ENCODE measurements at places on chromosomes 3 and 15. TPM values are rescaled to one million over a fixed set of nuclear protein-coding genes. Genes with fewer than 3 reads are reported as not detected.

UBAP1L gene
- 0.99 TPM for total RNA-seq

SNAPC5 gene
- total RNA-seq = 28.6 TPM

SHF gene
- 3.3 TPM for total RNA-seq

- no peak for DNase-seq
These were observed 51.4 kb downstream of the NFKBIZ start for GRCh38 chr3:101900736-101901135.

DNA sequence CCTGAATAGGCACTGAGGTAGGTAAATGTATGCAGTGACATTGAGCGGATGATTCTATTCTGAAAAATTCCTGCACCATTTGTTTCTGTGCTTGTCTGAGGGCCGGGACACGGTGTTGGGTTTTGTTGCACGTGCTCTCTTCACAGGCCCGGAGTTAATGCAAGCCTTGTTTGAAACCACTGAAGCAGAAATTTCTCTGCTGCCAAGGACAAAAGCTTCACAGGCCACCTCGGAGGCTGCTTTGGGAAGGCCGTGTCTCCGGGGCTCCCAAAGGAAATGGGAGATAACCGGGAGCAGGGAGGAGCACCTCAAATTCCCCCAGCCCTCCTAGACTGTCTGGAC lies 179.4 kb downstream of the OPA1 start:
- DNase-seq = no peak
